ENCODE measurements at places on chromosomes 12 and 14.
A peak's percentile ranks its signal among the peaks of the same experiment; 100 is the strongest.

GRCh38 chr14:72614365-72614764 lies 279.5 kb downstream of the DPF3 start:
- no peak for DNase-seq

- peak; percentile 88 for DNase-seq
Observed at GRCh38 chr14:69637503-69638031, 26.2 kb downstream of the SUSD6 start.

GRCh38 chr14:95428557-95428956 lies 87.9 kb downstream of the SYNE3 start:
- no peak for DNase-seq

- no peak for DNase-seq
Observed at GRCh38 chr14:100374270-100374669, 51.1 kb downstream of the SLC25A47 start.

Measured in myocyte (in vitro differentiated cells).